ENCODE measurements at places on chromosomes 3 and 15. TPM values are rescaled to one million over a fixed set of nuclear protein-coding genes. Genes with fewer than 3 reads are reported as not detected.

Gene C3orf49
- total RNA-seq = not detected

Gene CAPN3
- 0.15 TPM for total RNA-seq

Gene ATP2B2
- 0.11 TPM for total RNA-seq

Gene C3orf22
- total RNA-seq = not detected

Gene GPR171
- not detected for total RNA-seq

Gene LRRN1
- not detected for total RNA-seq

Gene PLA1A
- total RNA-seq = 0.56 TPM
